Chondrocyte (in vitro differentiated cells): ENCODE measurements at places on chromosomes 1 and 21. TPM values are rescaled to one million over a fixed set of nuclear protein-coding genes. Genes with fewer than 3 reads are reported as not detected.

DNA sequence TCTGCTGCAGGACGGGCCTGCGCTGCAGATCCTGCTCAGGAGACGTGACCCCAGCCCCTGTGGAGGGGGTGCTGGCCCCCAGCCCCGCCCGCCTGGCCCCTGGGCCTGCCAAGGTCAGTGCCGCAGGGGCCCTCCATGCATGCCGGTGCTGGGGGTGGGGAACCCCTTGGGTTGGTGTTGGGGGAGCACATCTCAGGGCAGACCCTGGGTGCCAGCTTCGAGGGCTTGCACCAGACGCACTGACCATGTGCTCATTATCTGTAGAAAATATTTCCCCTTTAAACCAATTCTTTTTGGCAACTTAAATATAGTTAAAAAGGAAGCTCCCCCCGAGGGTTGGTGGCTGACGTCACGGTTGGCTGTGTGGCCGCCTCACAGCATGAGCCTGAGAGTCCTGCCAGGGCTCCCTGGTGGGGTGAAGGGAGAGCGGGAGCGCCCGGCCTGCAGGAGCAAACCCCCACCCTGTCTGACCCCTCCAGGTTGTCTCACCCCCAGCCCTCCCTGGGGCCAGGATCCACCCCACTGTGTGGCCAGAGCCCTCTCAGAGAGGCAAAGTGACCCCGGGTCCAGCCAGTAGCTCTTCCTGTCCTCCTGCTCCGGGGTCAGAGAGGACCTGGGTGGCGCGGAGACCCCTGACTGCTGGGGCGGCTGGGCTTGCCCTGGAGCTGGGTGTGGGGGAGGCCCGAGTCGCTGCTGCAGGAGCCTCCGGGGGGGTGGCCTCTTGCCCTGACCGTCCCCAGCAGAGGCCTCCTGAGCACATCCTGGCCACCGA is 5.3 kb upstream of the PFKL start:
- H3K4me3 ChIP-seq = no peak overlapping the region
- H3K27me3 ChIP-seq = no peaks in the 10 kb centered on the region
- H3K27ac ChIP-seq = no peak overlapping the region

DNA sequence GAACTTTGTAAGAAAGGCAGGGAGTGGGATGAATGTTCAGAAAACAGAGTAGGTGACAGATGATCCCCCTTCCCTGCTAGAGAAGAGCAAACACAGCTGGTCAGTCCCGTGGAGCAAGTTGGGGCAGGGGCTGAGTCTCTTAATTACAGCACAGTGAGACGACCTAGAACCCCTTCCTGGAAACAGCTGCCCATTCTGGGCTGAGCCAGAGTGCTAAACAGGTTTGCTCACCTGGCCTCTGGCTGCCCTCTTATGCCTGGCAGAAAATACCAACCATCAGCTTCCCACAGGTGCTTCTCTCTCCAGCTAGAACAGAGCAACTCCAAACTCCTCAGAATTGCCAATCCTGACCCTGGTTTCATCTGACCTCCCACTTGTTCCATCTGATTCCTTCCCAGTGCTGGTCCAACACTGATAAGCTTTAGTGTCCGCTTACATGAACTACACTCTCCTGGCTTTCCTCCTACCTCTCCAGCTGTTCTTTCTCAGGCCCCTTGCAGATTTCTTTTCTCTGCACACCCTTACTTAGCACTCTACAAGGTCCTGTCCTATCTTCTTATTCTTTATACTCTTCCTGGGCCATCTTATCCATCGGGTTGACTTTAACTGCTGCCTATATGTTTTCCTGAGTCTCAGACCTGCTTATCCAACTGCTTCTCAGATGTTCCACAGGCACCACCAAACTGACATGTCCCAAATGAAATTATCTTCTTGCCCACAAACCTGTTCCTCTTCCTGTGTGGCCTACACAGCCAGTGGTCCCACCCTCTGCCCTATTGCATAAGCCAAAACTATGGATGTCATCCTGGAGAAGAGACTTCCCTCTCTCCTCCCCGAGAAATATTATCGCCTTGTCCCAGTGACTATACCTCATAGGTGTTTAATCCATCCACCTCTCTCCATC is 22.6 kb upstream of the COL9A2 start:
- H3K27ac ChIP-seq = no peak overlapping the region
- peaks cover 10% of the 10 kb centered on the region for H3K36me3 ChIP-seq
- peaks cover 10% of the 10 kb centered on the region for H3K27me3 ChIP-seq
- H3K4me3 ChIP-seq = no peak overlapping the region

GRCh38 chr1:98963064-98963758 is 41.5 kb downstream of the PLPPR5 start:
- H3K4me1 ChIP-seq = no peaks in the 10 kb centered on the region
- H3K27me3 ChIP-seq = peaks cover 30% of the 10 kb centered on the region
- no peak overlapping the region for H3K4me3 ChIP-seq
- H3K27ac ChIP-seq = no peak overlapping the region

DNA sequence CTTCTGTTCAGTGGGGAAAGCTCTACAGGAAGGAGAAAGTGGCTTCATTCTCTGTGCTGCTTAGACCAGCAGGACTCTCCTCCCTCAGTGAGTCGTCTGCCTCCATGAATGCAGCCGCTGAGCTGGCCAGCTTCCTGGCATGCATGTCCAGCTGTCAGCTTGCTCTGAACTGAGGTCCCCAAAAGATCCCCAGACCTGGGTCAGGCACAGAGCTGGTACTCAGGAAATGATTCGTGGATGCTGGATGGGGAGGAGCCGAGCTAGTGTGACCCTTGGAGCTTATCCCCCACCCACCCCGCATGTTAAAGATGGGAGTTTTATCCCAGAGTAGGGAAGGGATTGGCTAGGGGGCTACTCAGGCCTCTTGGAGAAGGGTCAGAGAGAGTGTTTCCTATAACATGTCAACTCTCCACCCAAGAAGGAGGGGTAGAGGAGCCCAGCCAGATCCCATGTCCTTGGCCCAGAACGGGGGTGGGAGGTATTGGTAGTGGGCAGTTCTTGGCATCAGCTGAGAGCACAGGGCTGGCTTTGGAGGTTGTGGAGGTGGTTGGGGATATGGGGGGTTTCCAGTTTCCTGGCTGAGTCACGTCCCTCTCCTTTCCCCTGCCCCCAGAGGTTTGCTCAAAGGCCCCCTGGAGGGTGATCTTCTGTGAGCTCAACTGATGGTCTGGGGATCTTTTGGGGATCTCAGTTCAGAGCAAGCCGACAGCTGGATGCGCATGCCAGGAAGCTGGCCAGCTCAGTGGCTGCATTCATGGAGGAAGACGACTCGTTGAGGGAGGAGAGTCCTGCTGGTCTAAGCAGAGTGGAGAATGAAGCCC is 110.1 kb downstream of the FOXD2 start:
- no peak for DNase-seq
- no peak overlapping the region for H3K4me3 ChIP-seq
- H3K27ac ChIP-seq = no peak overlapping the region
- peaks cover 13% of the 10 kb centered on the region for H3K27me3 ChIP-seq
- H3K4me1 ChIP-seq = peaks cover 14% of the 10 kb centered on the region
- H3K36me3 ChIP-seq = peaks cover 1% of the 10 kb centered on the region

GRCh38 chr1:220045356-220046051 is 801 bp downstream of the EPRS1 start:
- H3K27ac ChIP-seq = peak overlapping the region; percentile 96
- H3K36me3 ChIP-seq = peaks cover 4% of the 10 kb centered on the region
- no peak for DNase-seq
- H3K4me3 ChIP-seq = peak overlapping the region; percentile 89
- H3K27me3 ChIP-seq = no peaks in the 10 kb centered on the region

DNA sequence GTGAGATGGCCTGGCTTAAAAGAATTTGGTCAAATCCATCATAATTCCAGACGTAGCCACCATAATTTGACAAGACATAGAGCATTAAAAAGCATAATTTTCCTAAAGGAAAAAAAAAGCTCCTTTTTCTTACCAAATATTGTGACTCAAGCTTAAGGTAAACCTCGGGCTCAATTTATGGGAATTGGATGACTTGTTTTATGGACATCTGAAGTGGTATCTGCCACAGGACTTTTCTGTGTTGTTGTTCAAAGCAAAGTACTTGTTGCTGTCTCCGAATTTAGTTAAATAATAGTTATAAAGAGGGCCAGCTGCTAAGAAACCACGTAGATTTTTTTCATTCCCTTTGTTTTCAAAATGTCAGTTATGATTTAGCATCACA is 1.1 kb downstream of the MPZL1 start:
- no peaks in the 10 kb centered on the region for H3K36me3 ChIP-seq
- no peak for DNase-seq
- H3K4me1 ChIP-seq = peaks cover 57% of the 10 kb centered on the region
- peak overlapping the region; percentile 79 for H3K27ac ChIP-seq

DNA sequence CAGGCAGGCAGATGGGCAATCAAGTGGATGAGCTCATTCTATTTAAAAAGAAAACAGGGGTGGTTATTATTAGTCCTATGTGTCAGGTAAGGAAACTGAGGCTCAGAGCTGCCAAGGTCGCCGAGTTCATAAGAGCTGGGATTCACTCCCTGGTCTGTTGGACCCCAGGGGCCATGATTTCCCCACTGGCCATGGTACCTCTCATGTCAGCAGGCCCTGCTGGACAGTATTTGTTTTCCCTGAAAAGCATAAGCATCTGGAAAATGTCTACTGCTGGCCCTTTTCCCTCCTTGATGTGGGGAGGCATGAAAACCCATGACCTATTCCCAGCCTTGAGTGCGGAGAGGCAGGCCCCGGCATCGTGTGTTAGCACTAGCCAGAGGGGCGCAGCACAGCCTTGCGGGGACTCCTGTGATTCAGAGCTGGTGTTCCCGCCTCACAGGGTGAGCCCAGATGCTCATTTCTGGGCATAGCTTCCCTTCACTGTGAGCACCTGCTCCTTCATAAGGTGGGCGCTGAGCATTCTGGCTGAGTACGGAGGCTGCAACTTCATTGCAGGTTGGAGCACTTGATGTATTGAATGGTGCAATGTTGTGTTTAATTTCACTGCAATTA is 617.5 kb downstream of the PTPRU start:
- no peak for DNase-seq
- H3K27me3 ChIP-seq = peaks cover 36% of the 10 kb centered on the region
- peaks cover 7% of the 10 kb centered on the region for H3K4me1 ChIP-seq
- H3K27ac ChIP-seq = no peak overlapping the region

DNA sequence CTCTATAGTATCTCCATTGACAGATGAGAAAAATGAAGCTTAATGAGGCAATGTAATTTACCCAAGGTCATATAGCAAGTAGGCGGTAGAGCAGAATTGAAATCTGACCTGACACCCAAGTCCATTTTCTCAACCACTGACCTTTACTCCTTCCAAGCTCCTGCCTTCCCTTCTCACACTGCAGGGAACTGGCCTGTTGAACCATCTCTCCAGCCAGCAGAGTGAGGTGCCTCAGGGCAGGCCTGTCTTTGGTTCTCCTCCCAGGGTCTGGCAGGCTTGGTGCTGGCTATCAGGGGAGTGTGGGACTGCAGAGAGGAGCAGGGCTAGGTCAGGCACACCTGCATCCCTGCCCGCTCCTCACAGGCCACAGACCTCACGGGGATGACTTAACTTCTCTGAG is 126.8 kb downstream of the BEND5 start:
- no peaks in the 10 kb centered on the region for H3K4me1 ChIP-seq
- no peak overlapping the region for H3K4me3 ChIP-seq
- no peak overlapping the region for H3K27ac ChIP-seq
- H3K27me3 ChIP-seq = peaks cover 40% of the 10 kb centered on the region

- peak overlapping the region; percentile 71 for H3K4me3 ChIP-seq
- no peak for DNase-seq
- H3K27ac ChIP-seq = peak overlapping the region; percentile 57
- H3K4me1 ChIP-seq = peaks cover 60% of the 10 kb centered on the region
Observed at GRCh38 chr1:6497867-6498575, 6.6 kb upstream of the PLEKHG5 start.

GRCh38 chr1:179775009-179775408 is 31.9 kb downstream of the FAM163A start:
- peaks cover 22% of the 10 kb centered on the region for H3K27me3 ChIP-seq
- no peak overlapping the region for H3K4me3 ChIP-seq
- DNase-seq = no peak
- H3K4me1 ChIP-seq = no peaks in the 10 kb centered on the region
- no peak overlapping the region for H3K27ac ChIP-seq

- H3K4me3 ChIP-seq = no peak overlapping the region
- peaks cover 10% of the 10 kb centered on the region for H3K36me3 ChIP-seq
- H3K27ac ChIP-seq = no peak overlapping the region
Observed at GRCh38 chr1:226972931-226973330, 32.8 kb downstream of the COQ8A start.

GRCh38 chr21:45074818-45075595 is 627 bp downstream of the ADARB1 start:
- peak overlapping the region; percentile 47 for H3K27ac ChIP-seq
- peak overlapping the region; percentile 83 for H3K4me3 ChIP-seq
- H3K36me3 ChIP-seq = peaks cover 4% of the 10 kb centered on the region
- peaks cover 40% of the 10 kb centered on the region for H3K4me1 ChIP-seq
- H3K27me3 ChIP-seq = no peaks in the 10 kb centered on the region

- peaks cover 33% of the 10 kb centered on the region for H3K36me3 ChIP-seq
- H3K4me3 ChIP-seq = no peak overlapping the region
- DNase-seq = no peak
- H3K4me1 ChIP-seq = no peaks in the 10 kb centered on the region
Observed at GRCh38 chr1:15065736-15066135, 87.8 kb upstream of the TMEM51 start.

DNA sequence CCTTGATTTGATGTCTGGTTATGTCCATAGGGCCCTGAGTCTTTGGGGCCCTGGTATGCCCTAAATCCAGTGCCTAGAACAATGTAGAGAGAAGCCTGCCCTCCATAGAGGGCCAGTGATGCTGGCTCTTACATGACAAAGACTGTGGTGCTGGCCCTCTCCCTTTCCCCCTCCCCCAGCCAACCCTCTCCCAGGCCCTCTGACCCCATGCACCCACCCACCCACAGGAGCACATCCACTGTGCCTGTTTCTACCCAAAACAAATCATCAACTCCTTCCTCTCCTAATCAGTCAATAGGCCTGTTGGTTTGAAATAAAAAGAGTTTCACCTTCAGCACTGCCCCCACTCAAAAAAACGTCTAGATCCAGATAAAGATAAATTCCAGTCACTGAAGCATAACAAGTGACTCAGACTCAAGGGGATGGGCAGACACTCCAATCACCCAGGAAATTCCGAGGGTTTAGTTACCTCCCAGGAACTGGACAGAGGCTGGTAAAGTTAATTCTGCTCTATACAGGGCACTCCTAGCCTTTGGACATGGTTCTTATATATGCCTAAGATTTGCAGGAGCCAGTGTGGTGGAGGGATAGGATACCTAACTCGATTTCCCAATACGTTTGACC is 144.8 kb upstream of the VANGL1 start:
- peak overlapping the region; percentile 62 for H3K27ac ChIP-seq
- no peak for DNase-seq
- H3K4me3 ChIP-seq = peak overlapping the region; percentile 1
- peaks cover 53% of the 10 kb centered on the region for H3K4me1 ChIP-seq

GRCh38 chr1:159936273-159936904 is 9.0 kb downstream of the IGSF9 start:
- no peak for DNase-seq
- H3K36me3 ChIP-seq = no peaks in the 10 kb centered on the region
- H3K4me3 ChIP-seq = no peak overlapping the region
- peaks cover 29% of the 10 kb centered on the region for H3K27me3 ChIP-seq

GRCh38 chr1:184258525-184258924 is 128.3 kb upstream of the C1orf21 start:
- peaks cover 11% of the 10 kb centered on the region for H3K4me1 ChIP-seq
- H3K36me3 ChIP-seq = no peaks in the 10 kb centered on the region
- no peak overlapping the region for H3K27ac ChIP-seq
- no peak overlapping the region for H3K4me3 ChIP-seq
- no peaks in the 10 kb centered on the region for H3K27me3 ChIP-seq

- no peak for DNase-seq
- peaks cover 4% of the 10 kb centered on the region for H3K36me3 ChIP-seq
- H3K27ac ChIP-seq = peak overlapping the region; percentile 92
- H3K27me3 ChIP-seq = no peaks in the 10 kb centered on the region
- peak overlapping the region; percentile 63 for H3K4me3 ChIP-seq
- peaks cover 34% of the 10 kb centered on the region for H3K4me1 ChIP-seq
Observed at GRCh38 chr1:67766141-67766978, 66.9 kb downstream of the GNG12 start.

Gene CELA3B
- total RNA-seq = not detected in 3 replicates

Gene CLDN19
- not detected in 3 replicates for total RNA-seq
